ENCODE measurements at places on chromosomes 11 and 22.

DNA sequence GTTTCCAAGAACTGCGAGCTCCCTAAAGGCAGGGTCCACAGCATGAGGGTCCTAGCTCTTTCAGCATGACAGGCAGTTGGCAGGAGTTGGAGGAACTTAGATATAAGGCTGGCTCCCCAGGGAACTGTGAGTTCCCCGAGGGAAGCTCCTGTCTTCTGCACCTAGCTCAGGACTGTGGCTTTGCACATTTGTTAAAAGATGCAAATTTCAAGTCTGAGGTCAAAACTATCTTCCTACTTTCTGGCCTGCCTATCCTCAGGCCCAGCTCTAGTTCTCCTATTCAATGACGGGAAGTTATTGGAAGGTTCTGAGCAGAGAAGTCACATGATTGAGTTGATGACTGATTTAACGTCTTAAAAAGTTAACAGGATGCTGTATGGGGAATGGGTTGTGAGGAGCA, 11.7 kb upstream of the UCP3 start:
- DNase-seq = no peak

DNA sequence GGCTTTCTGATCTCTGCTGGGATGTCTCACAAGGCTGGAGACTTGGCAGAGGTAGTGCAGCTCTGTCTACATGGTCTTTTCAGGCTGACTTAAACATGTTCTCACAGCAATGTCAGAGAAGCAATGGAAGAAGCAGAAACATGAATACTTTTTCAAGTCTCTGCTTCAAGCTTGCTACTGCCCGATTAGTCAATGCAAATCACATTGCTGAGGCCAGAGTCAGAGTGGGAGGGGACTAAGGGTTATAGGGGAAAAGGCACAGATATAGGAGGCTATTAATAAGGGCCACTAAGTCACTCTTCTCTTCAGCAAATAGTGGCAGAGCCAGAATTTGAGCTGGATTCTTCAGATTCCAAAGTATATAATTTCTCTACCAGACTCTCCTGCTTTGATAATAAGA, 390.5 kb downstream of the TMEM135 start:
- DNase-seq = no peak

DNA sequence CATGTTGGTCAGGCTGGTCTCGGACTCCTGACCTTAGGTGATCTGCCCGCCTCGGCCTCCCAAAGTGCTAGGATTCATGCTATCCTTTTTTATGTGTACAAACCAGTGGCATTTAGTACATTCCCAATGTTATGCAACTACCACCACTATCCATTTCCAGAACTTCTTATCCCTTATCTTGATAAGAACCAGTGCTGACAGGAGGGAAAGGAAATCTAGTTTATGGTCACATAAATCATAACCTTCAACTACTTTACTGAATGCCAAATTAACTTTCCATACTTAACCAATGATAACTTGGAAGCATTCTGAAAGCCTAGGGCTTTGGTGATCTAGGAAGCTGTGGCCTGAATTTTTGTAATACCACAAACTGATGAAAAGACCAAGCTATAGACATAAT, 170.4 kb downstream of the SWAP70 start:
- no peak for DNase-seq

- no peak for DNase-seq
Measured at GRCh38 chr11:44018127-44018521, 29.7 kb upstream of the ACCSL start.

DNA sequence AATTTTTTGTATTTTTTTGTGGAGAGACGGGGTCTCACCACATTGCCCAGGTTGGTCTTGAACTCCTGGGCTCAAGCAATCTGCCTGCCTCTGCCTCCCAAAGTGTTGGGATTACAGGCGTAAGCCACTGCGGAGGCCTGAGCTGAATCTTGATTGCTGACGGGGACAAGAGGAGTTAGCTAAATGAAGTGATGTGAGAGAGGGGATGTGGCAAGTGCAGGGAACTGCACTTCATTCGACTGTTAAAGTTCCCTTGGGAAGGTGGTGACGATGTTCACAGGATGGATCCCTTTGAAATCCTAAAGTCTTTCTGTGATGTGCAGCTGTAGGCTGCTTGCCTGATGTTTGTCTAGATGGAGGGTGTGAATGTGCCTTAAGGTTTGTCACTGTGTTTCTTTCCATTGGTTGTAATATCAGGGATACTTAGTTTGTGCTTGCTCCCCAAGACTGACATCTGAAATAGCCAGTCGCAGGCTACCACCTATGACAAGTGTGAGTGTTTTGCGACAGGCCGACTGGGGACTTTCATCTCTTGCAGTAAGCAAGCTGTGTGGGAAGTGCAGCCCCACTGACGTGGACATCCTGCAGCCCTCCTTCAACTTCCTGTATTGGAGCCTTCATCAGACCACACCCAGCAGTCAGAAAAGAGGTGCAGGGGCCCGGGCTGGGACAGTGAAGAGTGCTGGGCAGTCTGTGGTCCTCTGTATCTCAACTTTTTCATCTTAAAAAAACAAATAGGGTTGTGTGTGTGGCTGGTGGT, 19.6 kb upstream of the CCDC134 start:
- DNase-seq = no peak

GRCh38 chr22:22882033-22882717, 5.4 kb upstream of the IGLL5 start:
- DNase-seq = no peak

GRCh38 chr11:19923626-19924025, 211.0 kb downstream of the NAV2 start:
- DNase-seq = no peak

GRCh38 chr11:68938088-68938487, 34.4 kb downstream of the IGHMBP2 start:
- no peak for DNase-seq

GRCh38 chr11:46051102-46051501, 70.2 kb downstream of the PHF21A start:
- DNase-seq = peak; percentile 44

GRCh38 chr11:130049328-130049771, 20.3 kb upstream of the APLP2 start:
- DNase-seq = no peak

- DNase-seq = peak; percentile 69
Measured at GRCh38 chr11:62602141-62603071, 741 bp upstream of the MTA2 start.

DNA sequence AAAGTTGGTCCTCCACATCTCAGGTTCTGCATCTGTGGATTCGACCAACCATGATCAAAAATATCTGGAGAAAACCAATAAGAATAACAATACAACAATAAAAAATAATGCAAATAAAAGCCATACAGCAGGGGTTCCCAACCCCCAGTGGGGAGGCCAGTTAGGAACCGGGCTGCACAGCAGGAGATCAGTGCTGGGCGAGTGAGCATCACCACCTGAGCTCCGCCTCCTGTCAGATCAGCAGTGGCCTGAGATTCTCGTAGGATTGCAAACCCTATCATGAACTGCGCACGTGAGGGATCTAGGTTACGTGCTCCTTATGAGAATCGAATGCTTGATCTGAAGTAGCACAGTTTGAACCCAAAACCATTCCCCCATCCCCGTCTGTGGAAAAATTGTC, 25.4 kb upstream of the MYO18B start:
- DNase-seq = no peak

DNA sequence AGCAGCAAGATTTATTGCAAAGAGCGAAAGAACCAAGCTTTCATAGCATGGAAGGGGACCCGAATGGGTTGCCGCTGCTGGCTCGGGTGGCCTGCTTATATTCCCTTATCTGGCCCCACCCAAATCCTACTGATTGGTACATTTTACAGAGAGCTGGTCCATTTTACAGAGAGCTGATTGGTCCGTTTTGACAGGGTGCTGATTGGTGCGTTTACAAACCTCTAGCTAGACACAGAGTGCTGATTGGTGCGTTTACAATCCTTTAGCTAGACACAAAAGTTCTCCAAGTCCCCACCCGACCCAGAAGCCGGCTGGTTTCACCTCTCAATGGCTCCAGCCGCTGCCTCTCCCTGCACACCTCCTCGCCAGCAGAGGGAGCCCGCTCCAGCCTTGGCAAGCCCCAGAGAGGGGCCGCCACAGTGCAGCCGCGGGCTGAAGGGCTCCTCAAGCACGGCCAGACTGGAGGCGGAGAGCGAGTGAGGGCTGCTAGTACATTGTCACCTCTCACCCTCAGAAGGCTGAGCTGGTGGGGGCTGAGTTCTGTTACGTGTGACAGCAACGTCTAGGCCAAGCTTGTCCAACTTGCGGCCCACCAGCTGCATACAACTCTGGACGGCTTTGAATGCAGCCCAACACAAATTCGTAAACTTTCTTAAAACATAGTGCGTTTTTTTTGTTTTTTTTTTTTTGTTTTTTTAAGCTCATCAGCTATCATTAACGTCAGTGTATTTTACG, 8.7 kb downstream of the PTH start:
- DNase-seq = peak; percentile 93

DNA sequence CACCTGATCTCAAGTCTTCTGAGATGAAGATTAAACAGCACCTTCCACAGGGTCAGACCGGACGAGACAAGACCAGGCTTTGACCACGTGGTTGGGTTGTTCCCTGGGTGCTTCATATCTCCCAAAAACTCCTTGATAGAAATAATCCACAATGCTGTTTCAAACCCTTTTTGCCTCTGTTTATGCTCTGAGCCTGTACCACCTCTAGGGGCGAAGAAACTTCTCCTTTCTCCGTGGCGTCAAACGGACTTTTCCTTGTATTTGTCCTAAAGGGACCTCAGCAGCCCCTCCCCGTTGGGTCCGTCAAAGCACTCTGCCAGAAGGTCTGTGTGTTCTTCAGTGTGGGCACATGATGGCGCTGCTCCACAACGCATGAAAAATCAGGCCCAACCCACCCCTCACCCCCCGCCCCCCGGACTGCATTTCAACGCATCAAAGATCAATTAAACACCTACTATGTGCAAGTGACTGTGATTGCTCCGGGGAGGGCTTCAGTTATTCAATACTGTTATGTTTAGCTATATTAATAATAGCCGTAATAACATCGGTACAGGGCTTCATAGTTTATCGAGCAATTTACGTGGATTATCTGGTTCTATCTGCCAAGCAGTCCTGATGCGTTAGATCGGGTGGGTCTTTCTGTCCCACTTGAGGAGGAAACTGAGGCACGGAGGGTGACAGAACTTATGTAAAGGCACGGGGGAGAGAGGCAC, 17.3 kb upstream of the EIF3D start:
- peak; percentile 76 for DNase-seq

DNA sequence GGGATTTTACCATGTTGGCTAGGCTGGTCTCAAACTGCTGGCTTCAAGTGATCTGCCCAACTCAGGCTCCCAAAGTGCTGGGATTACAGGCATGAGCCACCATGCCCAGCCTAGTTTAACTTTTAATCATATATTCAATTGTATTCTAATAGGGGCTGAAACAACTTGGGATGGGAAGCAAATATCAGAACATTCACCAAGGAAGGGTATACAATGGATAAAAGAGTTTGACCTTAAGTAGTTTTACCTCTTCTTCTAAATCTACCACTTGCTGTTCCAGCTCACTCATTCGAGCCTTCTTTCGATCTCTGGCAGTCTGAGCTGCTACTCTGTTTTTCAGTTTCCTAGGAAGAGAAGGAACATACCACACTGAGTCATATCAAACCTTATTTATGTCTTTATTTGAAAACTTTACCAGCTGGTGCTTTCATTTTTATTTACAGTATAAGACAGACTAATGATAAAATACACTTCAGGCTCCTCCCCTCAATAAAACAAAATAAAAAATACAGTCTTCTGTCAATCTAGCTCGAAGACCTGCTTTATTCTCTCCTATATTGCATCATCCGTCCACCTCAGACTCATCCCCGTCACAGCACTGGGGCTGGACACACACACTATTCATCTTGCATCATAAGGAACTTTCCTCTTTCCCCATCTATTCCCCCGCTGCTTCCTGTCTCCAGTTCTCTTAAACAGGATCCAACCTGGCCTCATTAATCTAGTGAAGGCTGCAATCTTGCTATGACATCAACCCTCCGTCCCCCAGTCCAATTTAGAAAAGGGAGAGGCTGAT, 1.4 kb downstream of the XBP1 start:
- peak; percentile 54 for DNase-seq

- no peak for DNase-seq
Measured at GRCh38 chr11:12535321-12535720, 138.9 kb upstream of the TEAD1 start.

GRCh38 chr11:37322333-37323194, 724.5 kb upstream of the RAG2 start:
- DNase-seq = no peak

GRCh38 chr22:20126284-20127029, 5.1 kb upstream of the ZDHHC8 start:
- DNase-seq = no peak

- DNase-seq = no peak
Measured at GRCh38 chr11:133065847-133066485, 466.3 kb downstream of the OPCML start.

DNA sequence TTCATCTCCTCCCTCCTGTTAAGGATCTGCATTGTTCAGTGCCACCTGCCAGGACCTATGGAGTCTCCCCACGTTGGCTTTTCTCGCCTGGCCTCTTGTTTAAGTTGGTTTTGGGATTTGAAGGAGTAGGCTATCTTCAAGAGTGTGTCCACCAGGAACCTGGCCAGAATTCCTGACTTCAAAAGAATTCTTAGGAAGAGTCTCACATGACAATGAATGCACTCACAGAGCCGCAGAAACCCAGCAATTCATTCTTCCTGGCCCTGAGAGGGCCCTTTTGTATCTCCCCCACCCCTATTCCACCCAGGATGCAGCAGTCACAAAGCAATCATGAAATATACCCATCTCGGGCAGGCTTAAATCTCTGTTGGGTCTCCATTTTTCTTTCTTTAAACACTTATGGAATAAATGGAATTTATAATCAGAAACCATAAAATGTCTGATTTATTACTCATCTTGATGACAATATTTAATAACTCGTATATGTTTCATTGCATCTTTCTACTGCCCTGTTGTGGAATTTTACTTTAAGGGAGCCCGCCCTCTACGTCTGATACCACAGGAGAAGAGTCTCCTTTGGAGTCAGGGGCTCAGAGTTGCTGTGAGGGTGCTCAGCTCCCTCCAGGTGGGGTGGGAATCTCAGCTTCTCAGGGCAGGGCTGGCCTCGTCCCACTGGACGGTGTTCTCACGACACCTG, 507.0 kb downstream of the NTM start:
- DNase-seq = no peak

DNA sequence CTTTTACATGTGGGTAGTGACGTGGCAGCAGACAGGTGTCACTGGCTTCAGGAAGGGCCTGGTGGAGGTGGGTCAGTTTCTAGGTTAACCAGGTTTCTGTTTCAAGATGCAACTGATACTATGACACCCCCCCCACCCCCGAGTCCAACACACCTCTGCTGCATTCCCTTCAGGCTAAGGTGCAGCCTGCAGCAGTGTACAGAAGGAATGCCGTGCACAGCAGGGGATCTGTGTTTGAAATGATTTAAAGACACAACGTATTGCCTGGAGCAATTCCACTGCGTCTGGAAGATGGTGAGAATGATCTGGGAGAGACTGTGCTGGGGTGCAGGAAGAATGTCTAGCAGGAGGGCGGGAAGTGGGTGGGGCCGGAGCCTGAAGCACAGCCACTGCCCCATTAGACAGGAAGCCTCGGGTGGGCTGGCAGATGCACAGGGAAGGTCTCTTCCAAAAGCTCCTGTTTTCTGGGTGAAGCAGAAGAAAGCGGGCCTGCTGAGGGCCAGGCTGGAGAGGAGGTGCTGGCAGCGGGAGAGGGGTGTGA, 11.9 kb upstream of the TESMIN start:
- DNase-seq = peak; percentile 92

- DNase-seq = no peak
Measured at GRCh38 chr11:107017104-107017432, 1.2 kb downstream of the GUCY1A2 start.
